ENCODE measurements at places on chromosomes 1 and 21. TPM values are rescaled to one million over a fixed set of nuclear protein-coding genes. Genes with fewer than 3 reads are reported as not detected.

FCRL2 gene
- not detected for total RNA-seq

ABCA4 gene
- 0.83 TPM for total RNA-seq

CHI3L2 gene
- total RNA-seq: 2.6 TPM

- DNase-seq: no peak
These were observed 185.9 kb downstream of the TPR start for GRCh38 chr1:186189156-186189555.

GRCh38 chr1:181043025-181043888 is 9.5 kb downstream of the MR1 start:
- DNase-seq: no peak

- DNase-seq: no peak
These were observed 5.9 kb downstream of the CNIH3 start for GRCh38 chr1:224621813-224622682.

DNA sequence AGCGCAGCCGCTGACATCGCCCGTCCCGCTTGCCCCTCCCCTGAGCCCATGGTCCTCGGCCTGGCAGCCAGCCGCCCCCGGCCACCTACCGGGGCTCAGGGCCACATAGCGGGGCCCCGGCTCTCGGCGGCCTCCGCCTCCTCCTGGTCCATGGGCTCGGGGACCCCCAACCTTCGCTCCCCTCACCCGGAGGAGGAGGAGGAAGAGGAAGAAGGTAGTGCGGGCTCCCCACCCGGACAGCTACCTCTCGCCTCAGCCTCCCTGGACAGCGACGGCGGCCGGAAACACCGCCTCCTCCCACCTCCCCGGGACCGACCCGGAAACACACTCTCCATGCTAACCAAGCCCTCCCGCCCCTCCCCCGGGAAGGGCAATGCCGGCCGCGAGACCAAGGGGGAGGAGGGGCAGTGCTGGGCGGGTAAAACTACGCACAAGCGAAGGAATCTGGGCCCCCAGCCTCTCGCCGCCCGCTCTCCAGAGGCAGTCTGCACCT is at the start of gene KIAA0319L:
TSS of gene KIAA0319L (minus strand) at position 286 of the 493 bp plus-strand sequence. CDS start 2,912 bp downstream, outside the sequence.
- DNase-seq: peak; percentile 94

- DNase-seq: no peak
These were observed 29.2 kb upstream of the OR2B11 start for GRCh38 chr1:247487057-247487456.

GRCh38 chr1:22133247-22133930 is 9.5 kb downstream of the WNT4 start:
- no peak for DNase-seq

- DNase-seq: no peak
These were observed 18.7 kb upstream of the MTF1 start for GRCh38 chr1:37878071-37878470.

DNA sequence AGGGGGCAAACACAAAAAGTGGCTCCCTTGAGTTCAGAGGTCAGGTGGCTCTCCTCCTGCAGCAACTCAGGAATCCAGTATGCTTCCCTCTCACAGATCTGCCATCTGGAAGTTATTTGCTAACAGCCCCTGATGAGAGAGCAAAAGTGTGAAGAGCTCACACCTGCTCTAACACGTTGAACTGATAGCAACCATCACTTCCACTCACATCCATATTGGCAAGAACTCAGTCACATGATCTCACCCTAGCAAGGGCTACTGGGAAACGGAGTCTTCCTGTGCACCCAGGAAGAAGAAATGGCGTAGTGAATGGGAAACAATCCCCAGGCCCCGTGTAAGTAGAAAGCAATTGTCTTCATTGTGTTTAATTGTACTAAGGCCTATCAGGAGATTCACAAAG is 20.7 kb upstream of the SLC45A1 start:
- DNase-seq: peak; percentile 5
